ENCODE measurements at places on chromosomes 6 and 20. TPM values are rescaled to one million over a fixed set of nuclear protein-coding genes. Genes with fewer than 3 reads are reported as not detected.

DNA sequence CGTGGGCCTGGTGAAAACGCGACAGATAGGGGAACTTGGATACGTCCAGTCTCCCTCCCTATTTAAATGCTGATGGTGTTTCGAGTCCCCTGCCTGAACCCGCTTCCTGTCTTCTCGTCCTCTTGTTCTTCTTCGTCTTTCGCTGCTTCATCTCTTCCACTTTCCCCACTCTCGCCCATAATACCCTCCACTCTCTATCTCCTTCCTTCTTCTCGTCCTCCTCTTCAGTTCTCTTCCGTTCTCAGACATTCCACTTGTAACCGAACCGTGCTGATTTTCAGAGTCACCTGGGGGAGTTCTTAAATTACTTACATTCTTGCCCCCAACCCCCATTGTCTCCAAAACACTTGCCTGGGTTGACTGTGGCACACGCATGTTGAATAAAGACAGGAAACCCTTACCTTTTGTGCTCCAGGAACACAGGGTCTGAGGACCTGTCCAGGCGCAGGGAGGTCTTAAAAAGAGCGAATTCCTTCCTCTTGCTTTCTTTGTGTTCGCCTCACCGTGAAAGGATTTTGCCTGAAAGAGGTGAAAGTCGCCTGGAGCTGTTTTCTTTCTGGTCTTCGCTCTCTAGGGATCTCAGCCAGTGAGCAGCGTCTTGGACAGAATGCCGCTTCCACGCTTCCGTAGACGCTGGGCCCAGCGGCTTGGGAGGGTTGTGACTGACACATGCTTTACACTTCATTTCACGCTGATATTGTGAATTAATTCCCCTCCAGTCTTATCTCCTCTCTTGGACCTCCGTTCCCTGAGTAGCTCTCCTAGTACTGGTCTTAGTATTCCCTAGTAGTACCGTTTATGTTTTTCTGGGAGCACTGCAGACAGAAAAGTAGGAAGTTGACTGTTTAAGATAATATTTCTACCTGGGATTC is 184.0 kb downstream of the GPX5 start:
- DNase-seq = no peak

GRCh38 chr6:41801380-41801779 is 13.9 kb downstream of the TOMM6 start:
- DNase-seq = no peak

- DNase-seq = no peak
These were observed 63.7 kb downstream of the GPX5 start for GRCh38 chr6:28589234-28589956.

DNA sequence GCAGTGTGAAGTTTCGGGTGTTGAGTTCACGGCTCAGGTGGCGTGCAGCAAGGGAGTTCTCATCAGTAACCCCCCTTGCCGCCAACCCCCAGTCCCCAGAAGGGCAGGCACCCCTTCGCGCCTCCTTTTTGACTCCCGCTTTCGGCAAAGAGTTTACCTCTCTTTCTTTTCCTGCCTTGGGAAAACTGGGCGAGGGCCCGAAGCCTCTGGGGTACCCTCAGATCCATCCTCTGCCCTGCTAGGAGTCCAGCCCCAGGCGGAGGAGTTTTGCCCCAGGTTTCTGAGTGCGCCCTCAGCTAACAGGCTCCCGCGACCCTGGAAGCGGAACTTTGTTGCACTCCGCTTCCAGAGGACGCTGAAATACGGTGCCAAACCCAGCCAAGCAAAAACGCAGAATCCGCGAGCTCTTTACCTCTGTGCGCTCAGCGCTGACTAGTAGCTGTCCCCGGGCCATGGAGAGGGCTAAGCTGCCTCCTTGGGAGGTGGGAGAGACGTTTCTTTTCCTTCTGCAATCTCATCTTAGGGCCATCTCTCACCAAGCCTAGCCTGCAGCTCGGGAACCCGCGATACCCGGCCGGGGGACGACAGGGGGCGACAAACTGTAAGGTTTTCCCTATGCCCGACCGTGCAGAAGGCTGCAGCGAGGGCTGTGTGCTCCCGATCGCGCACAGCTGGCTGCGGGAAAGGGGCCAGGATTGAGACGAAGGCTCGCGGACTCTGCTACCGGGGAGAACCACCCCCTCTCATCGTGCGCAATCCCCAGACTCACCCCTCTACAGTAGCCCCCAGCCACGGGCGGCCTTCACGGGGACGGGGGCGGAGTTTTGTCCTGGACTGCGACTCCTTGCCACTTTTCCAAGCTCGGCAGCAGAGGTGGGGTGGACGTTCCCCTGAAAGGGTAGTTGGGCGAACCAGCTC is 2.7 kb upstream of the PAX1 start:
- DNase-seq = peak; percentile 77

DNA sequence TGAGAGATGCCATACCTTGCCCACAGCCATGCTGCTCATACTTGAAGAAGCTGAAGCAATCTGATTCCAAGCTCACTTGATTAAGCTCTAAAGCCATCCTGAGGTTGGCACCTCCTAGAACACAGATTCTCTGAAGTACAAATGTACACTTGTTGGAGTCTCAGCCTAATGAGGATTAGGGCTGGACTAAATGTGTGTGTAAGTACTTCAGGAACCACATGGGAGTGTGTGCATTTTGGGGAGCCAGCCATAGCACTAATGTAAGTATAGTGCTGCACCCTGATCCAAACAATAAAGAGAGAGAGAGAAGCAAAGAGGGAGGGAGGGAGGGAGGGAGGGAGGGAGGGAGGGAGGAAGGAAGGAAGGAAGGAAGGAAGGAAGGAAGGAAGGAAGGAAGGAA is 458.6 kb downstream of the MAFB start:
- DNase-seq = no peak

DNA sequence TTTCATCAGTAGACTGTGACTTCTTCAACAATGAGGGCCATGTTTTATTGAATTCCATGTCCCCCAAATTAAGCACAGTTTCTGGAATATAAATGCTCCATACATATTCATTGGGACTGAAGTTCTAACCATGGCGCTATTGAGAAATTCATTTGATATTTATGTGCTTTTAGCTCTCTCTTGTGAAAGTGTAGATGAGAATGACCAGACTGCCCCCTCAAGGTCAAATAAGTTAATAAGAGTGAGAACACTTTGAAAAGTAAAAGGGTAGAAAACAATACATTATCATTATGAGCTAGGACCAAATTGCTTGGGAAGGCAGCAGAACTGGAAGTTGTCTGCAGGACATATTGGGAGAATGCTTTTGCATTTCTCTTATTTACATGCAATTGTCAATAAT is 597.9 kb downstream of the EPM2A start:
- DNase-seq = no peak

GRCh38 chr20:33816191-33816590 is 5.0 kb downstream of the CHMP4B start:
- DNase-seq = no peak

DNA sequence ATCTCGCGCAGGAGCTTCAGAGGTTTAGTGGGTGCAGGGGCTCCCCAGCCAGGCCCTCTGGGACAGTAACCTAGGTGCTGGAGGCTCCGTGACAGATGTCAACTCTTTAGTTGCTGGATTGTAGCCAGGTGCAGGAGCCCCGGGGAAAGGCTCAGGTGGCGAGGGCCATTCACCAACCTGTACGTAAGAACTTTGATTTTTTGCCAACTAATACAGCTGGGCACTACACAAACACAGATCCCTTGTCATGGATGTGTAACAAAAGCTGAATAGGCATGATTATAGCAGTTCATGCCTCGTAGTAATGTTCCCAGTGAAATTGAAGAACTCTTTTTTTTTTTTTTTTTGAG is 82.6 kb downstream of the CDC5L start:
- DNase-seq = no peak

DNA sequence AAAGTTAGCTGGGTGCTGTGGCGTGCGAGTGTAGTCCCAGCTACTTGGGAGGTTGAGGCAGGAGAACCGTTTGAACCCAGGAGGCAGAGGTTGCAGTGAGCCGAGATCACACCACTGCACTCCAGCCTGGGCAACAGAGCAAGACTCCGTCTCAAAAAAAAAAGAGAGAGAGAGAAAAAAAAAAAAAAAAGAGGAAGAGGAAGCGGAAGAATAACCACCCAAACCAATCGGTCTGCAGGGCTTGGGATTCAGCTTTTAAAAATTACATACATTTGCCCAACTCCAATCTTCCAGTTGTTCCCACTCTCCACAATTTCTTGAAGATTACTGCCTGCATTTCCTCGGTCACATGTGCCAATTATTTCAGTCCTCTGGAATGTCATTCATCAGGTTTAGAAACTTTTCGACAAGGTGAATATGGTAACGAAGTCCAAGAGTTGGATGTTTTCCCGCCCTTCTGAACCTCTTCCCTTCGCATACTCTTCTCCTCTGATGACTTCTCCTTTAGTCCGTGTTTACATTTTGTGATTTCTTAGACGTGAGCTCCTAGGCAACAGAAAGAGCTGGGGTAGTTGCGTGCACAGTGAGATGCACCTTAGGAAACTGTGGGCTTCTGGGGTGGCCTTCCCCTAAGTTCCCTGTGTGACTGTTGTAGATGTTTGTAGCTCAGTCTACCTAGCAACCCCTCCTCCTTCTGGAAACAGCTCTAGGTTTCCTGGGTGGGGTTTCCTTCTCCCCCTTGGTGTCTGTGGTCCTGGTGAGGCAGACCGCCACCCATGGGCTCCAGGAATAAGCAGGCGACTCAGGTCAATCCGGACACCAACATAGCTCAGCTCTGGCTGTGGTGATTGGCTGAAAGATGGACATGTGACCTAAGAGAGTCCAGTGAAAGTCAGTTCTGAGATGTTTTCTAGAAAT is 63.0 kb upstream of the NCOA3 start:
- DNase-seq = no peak

The FUCA2 gene
- 12.1 TPM for total RNA-seq

The ELOVL4 gene
- total RNA-seq = 0.61 TPM

The EPHA7 gene
- total RNA-seq = not detected

The ARFGEF3 gene
- total RNA-seq = 0.11 TPM

The RBM24 gene
- not detected for total RNA-seq

The SSTR4 gene
- not detected for total RNA-seq

The OCSTAMP gene
- not detected for total RNA-seq

The STXBP5 gene
- 17.7 TPM for total RNA-seq

All from activated naive CD4-positive, alpha-beta T cell treated with anti-CD3 and anti-CD28 coated beads, Interleukin-2, amount 50 U/mL, for 72 hours (primary cell).